ENCODE measurements at places on chromosomes 2 and 18.

- no peak overlapping the region for H3K4me3 ChIP-seq
- H3K27me3 ChIP-seq = peaks cover 17% of the 10 kb centered on the region
- H3K36me3 ChIP-seq = no peaks in the 10 kb centered on the region
- no peak overlapping the region for H3K27ac ChIP-seq
- ATAC-seq = no peak
Measured at GRCh38 chr2:121102941-121103340, 182.1 kb downstream of the TFCP2L1 start.

- no peak for ATAC-seq
- no peaks in the 10 kb centered on the region for H3K4me1 ChIP-seq
- no peaks in the 10 kb centered on the region for H3K36me3 ChIP-seq
- H3K4me3 ChIP-seq = no peak overlapping the region
- peaks cover 9% of the 10 kb centered on the region for H3K27me3 ChIP-seq
- no peak overlapping the region for H3K27ac ChIP-seq
Measured at GRCh38 chr18:23673725-23674124, 11.0 kb upstream of the ANKRD29 start.

- ATAC-seq = no peak
- no peak overlapping the region for H3K4me3 ChIP-seq
- no peak overlapping the region for H3K27ac ChIP-seq
- no peaks in the 10 kb centered on the region for H3K27me3 ChIP-seq
Measured at GRCh38 chr2:231820786-231821303, 34.6 kb downstream of the COPS7B start.

DNA sequence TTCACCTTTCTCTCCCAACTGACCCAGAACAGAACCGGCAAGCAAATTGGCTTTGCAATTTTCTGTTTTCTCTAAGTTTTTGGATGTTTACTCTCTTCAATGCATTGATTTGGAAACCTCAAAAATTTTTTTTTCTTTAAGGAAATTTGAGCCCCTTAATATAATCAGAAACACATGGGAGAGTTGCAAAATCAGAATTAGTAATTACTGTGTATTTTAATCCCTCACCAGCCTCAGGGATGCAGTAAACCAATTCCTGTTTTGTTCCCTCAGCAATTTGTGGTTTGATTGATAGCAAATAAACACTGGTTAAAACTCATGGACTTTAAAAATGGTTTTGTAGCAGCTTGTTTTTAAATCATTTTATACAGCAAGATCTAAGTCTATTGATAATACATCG, 281.5 kb downstream of the NEDD4L start:
- H3K27ac ChIP-seq = no peak overlapping the region
- no peaks in the 10 kb centered on the region for H3K36me3 ChIP-seq
- no peaks in the 10 kb centered on the region for H3K27me3 ChIP-seq
- ATAC-seq = no peak

DNA sequence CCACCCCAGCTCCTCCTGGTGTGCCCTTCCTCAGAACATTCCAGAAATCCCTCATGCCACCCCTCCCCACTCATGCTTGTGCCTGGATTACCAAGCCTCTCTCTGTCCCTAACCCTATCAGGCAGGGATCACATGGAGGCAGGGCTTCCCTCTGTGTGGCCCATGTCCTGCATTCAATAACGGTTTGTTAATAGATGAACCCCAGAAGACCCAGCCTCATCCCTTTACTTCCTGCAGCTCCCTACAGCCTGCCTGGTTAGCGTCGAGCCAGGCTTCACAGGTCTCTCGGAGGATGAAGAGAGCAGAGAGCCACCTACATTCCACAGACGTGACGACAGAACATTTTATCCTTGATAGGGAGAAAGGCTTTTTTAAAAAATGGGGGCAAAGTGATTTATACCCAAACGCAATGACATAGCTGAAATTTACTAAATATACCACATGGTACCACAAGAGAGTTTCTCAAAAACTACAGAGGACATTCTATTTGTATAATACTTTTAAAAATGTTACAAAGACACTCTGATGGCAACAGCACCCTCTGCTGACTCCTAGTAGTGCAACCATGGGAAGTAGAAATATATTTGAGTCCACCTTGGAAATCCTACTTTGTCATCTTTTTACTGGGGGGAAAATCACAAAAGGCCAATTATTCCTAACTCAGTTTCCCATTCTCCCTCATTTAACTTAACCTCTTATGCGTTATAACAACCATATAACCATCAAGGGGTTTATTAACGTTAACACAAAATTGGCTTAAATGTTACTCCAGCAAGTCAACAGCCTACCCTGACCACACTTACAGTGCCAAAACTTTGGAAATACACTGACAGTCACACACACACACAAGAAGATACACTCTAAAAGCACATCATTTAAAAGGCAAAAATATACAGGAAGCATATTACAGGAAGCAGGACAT, 30.7 kb downstream of the FBXO15 start:
- no peaks in the 10 kb centered on the region for H3K27me3 ChIP-seq
- no peak overlapping the region for H3K4me3 ChIP-seq
- H3K4me1 ChIP-seq = no peaks in the 10 kb centered on the region
- H3K36me3 ChIP-seq = no peaks in the 10 kb centered on the region
- H3K27ac ChIP-seq = no peak overlapping the region

- H3K27me3 ChIP-seq = no peaks in the 10 kb centered on the region
- no peak for ATAC-seq
- H3K4me3 ChIP-seq = no peak overlapping the region
- H3K36me3 ChIP-seq = peaks cover 37% of the 10 kb centered on the region
- no peaks in the 10 kb centered on the region for H3K4me1 ChIP-seq
Measured at GRCh38 chr2:53715568-53715967, 52.0 kb upstream of the CHAC2 start.

DNA sequence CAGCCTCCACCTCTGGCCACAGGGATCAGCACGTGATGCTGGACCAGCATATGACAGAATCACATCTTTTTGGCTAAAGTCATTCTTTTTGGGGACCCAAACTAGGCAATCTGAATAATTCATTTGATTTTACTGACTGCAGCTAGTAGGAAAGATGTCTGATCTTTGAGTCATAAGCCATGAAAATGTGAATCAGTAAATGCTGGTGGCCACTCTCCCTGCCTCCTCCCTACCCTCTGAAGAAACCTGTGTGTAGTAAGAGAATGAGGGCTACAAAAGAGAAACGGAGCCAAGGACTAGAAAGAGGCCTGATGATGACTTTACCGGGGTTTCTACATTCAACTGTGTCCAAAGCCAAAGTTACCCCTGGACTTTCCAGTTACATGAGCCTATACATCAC, 10.1 kb upstream of the LRPPRC start:
- peaks cover 10% of the 10 kb centered on the region for H3K27me3 ChIP-seq
- no peaks in the 10 kb centered on the region for H3K36me3 ChIP-seq
- no peak overlapping the region for H3K27ac ChIP-seq

DNA sequence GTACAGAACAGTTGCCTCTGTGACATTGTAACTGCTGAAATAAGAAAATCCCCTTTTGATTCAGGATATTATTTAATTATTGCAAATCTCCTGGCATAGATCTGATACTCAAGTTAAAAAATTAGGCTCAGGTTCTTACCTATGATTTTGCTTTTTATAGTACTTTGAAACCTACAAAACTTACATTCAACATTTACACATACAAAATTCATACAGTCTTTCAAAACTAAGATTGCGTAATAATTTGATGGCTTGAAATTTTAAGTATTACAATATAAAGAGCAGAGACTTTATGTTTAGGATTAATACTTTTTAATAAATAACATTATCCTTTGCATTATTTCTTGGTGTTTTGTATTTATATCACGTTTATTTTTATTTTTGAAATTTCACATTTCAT, 291.1 kb downstream of the CCDC102B start:
- H3K27me3 ChIP-seq = no peaks in the 10 kb centered on the region
- no peak overlapping the region for H3K4me3 ChIP-seq
- H3K4me1 ChIP-seq = no peaks in the 10 kb centered on the region
- H3K27ac ChIP-seq = no peak overlapping the region

DNA sequence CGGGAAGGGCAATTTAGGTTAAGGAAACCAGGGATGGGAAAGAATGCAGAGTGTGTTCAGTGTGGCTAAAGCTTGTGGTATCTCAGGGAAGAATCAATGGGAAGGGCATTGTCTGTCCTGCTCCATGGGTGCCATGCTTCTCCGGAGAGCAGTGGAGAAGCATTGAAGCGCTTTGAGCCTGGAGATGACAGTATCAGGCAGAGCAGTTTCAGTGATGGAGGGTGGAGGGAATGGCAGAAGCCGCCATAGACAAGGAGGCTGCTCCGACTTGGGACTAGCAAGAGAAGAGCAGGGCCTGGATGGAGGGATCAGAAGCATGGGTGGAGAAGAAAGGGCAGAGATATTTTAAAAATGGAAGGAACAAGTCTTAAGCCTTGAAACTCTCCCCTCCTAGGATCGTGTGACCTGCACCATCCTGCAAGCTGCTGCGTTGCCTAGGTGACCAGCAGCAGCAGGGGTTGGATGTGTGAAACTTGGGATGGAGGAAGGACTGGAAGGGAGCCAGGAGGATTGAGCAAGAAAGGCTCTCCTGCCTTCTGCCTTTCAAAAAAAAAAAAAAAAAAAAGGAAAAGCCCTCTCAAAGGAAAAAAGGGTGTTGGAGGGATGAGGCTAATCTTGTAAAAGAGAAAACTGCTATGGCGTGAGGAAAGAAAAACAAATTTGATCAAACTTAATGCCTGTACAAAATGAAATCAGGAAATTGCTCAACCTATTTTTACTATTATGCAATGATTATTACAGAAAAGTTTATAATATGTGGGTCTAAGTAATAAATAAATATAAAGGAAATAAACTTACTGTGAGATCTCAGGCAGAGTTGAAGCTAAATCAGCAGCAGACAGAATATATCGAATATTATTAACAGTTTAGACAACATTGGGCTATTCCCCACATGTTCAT, 493.8 kb upstream of the NRP2 start:
- no peaks in the 10 kb centered on the region for H3K27me3 ChIP-seq
- no peak overlapping the region for H3K4me3 ChIP-seq
- H3K4me1 ChIP-seq = no peaks in the 10 kb centered on the region

DNA sequence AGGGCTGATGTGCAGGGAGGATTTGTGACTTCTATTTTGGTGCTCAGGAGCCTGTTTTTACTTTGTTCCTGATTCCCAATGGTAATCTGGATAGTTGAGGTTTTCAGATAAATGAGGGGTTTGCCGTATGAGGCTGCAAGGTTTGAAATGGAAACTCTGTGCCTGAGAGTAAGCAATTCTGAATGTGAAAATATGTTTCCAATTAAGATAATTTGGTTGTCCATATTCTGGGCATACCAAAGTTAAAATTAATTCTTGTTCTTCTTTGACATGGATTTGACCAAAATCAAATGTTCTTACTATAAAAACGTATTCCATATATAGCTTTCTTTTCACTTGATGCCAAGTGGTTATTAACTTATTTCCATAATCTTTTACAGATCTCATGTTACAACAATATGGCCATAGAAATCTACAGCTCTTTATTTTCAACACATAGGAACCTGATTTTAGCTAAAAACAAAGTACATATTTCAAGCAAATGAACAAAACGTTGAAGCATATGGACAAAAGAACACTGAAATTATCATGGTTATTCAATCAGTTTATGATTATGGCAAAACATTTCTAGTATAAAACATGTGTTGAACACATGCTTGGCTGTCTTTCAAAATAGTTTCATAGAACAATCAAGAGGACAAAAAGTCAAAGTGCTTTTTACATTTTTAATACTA, 63.4 kb upstream of the ARHGAP28 start:
- no peaks in the 10 kb centered on the region for H3K36me3 ChIP-seq
- ATAC-seq = no peak
- H3K27me3 ChIP-seq = no peaks in the 10 kb centered on the region
- no peaks in the 10 kb centered on the region for H3K4me1 ChIP-seq
- no peak overlapping the region for H3K4me3 ChIP-seq
- H3K27ac ChIP-seq = no peak overlapping the region

GRCh38 chr18:24702001-24702515, 241.6 kb downstream of the HRH4 start:
- ATAC-seq = no peak
- H3K4me1 ChIP-seq = no peaks in the 10 kb centered on the region
- H3K27me3 ChIP-seq = peaks cover 6% of the 10 kb centered on the region
- no peak overlapping the region for H3K27ac ChIP-seq

DNA sequence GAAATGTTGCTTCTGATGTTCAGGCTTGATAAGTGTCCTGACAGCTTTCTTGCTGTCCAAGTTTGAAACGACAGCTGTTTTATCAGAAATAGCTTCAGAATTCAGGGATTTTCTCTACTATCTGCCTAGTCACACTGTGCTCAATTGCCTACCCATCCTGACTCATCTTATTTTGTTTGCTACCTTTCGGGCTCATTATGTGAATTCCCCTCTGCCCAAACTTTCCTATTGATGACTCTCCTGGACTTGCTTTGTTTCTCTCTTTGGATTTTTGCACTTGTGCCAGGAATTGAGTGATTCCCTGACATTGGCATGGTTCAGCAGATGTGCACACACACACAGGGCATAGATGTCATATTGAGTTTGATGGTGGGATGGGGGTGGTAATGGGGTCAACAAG, 1052.6 kb upstream of the PIK3C3 start:
- H3K27ac ChIP-seq = no peak overlapping the region
- no peaks in the 10 kb centered on the region for H3K36me3 ChIP-seq
- ATAC-seq = no peak
- H3K4me3 ChIP-seq = no peak overlapping the region
- no peaks in the 10 kb centered on the region for H3K4me1 ChIP-seq

DNA sequence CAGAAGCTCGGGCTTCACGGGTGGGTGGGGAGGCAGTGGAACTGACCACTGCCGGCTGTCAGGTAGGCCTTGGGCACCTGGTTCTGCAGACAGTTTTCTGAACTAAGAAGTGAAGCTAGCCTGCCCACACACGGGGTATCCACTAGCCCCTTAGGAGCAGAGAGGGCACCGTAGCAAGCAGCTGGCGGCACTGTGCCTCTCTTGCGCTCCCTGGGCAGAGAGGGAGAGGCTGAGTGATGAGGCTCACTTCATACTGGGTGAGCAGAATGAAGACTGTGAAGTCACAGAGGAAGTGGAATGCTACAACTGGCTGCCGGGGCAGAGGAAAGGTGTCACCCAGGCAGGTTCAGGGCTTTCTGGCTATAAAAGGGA, 753 bp downstream of the ITPRIPL1 start:
- peaks cover 65% of the 10 kb centered on the region for H3K27me3 ChIP-seq
- H3K4me3 ChIP-seq = peak overlapping the region; percentile 57
- peak overlapping the region; percentile 12 for H3K27ac ChIP-seq

DNA sequence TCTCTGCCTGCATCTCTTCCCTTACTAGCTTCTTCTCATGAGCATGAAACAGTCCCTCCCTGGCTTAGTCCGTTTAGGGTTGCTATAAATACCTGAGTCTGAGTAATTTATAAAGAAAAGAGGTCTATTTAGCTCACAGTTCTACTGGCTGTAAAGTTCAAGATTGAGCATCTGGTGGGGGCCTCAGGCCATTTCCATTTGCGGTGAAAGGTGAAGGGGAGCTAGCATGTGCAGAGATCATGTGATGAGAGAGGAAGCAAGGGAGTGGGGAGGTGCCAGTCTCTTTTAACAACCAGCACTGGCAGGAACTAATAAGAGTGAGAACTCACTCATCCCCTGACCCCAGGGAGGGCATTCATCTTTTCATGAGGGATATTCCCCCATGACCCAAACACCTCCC, 26.8 kb downstream of the RHBDD1 start:
- H3K27ac ChIP-seq = no peak overlapping the region
- H3K4me3 ChIP-seq = no peak overlapping the region
- no peaks in the 10 kb centered on the region for H3K27me3 ChIP-seq
